Activated CD4-positive, alpha-beta T cell treated with anti-CD3 and anti-CD28 coated beads, Interleukin-2, amount 50 U/mL, for 4 hours (primary cell): ENCODE measurements at places on chromosomes 1 and 21.
A peak's percentile ranks its signal among the peaks of the same experiment; 100 is the strongest.

- peak; percentile 31 for DNase-seq
Measured at GRCh38 chr1:229271448-229272159, 693 bp downstream of the RAB4A start.

DNA sequence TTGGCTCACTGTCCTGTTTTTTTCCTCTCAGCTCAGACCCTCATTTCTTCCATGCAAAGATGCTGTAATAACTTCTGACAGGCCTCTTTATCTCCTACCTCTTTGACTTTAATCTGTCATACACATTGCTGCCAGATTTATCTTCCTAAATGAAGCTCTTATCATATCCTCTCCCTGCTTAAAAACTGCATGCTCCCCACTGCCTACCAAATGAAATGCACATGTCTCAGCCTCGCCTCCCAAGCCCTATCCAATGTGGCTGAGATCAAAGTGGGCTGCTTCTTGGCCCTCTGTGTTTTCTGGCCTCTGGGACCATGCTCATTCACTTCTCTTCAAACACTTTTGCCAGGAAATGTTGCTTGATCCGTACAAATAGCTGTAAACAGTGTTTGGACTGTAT, 38.3 kb downstream of the IRF2BP2 start:
- no peak for DNase-seq

DNA sequence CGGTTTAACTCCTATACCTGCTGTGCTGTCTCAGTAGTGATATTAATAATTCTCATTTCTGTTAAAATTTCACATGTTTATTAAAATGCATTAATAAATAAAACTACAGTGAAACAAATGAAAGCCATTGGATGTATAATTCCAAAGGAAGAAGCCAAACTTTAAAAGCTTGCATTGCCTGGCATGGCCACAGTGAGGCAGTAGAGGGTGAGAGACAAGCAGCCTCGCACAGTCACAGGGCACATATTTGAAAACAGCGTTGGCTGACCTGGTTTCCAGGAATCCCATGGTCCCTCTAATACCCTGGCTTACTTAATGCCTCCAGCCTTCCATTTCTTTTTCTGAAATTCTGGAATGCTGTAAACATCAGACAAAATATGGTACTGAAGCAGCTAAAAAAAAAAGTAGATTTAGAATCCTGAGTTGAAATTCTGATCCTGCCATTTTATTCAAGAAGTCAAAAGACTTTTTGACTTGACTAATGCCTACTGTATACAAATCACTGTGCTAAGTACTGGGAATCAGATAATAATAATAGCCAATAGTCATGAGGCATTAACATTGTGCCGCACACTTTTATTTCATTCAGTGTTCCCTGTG, 6.7 kb upstream of the RNASEL start:
- DNase-seq = peak; percentile 66

GRCh38 chr1:160548960-160549664, 26.1 kb upstream of the SLAMF6 start:
- no peak for DNase-seq

DNA sequence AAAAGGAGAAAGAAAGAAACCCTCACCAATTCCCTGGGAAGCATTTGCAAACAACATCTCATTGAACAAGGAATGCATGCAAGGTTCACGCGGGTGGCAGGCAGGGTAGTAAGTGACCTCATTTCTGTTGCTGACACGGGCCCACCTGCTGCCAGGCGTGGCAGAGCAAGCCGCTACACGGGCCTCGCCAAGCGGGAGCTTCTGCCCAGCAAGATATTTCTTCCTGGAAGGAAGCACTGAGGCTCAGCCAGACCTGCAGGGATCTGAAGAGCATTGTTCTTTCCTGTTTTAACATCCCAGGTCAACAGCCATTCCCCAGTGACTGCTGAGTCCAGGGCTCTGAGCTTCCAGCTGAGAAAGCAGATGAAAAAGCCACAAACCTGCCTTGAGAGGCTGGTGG, 91.9 kb upstream of the IGSF21 start:
- no peak for DNase-seq

GRCh38 chr1:29256979-29257804, 20.9 kb downstream of the PTPRU start:
- no peak for DNase-seq

DNA sequence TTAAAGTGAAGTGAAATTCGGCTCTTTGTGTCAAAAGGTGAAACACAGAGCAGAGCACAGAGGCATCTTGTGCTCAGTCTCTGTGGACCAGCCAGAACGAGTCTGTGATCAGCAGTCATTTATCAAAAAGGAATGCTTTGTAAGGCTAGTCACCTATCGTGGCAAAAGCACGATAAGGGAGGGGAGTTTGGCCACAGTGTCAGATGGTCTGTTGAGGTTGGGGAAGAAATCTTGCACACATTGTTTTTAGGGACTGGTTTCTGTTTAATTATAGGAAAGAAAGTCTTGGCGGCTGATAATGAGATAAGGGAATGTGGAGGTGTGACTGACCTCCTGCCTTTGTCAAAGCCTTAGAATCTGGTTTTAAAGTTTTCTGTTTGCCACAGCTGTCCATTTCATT, 58.2 kb upstream of the KIAA1614 start:
- DNase-seq = no peak

GRCh38 chr1:240306673-240307072, 215.0 kb downstream of the FMN2 start:
- DNase-seq = no peak

DNA sequence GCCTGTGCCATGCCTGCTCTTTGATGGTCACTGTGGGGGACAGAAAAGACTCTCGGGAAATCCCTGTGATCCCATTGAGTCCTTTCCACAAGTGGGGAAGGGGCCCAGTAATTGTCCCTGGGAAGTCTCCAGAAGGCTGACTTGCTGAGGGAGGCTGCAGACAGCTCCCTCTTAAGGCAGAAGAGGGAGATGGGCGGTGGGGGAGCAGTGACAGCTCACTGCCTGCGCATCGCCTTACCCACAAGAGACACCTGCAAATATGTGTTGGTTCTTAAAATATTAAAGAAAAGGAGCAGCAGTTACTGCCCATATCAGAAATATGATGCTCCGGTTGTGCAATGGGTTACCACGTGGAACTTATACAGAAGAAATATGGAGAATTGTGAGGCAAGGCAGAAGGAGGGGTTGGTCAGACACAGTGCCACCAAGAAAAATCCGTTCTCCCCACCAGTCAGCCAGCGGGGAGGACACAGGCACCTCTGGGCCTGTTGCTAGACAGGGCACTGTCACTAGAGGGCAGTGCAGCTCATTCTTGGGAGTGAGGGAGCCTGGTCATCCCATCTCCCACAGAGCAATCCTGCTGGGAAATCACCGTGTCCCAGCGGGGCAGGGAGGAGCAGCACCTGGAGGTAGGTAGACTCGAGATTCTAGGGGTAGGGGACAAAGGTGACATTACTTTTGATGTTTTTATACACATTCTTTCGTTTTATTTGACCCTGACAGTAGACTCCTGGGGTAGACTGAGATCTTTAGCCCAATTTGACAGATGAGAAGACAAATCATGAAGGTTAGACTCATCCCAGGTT, 6.9 kb upstream of the CAMK1G start:
- peak; percentile 64 for DNase-seq

- no peak for DNase-seq
Measured at GRCh38 chr1:201455098-201455497, 13.9 kb downstream of the PHLDA3 start.

DNA sequence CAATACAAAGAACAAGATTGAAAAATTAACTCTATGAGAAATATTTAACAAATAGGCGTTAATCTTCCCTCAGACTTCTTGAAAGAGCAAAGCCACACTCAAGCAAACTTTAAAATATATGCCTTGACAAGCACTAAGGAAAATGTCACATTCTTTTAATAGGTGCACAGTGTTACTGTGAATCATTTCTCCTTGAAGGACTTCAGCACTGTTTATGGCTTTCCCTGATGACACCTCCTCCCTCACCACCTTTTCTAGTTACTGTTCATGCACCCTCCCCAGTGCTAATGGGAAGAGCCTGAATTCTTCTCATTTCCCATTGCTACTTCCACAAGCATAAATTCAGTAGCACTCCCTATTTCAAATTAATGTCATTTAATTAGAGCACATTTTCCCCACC, 299.5 kb upstream of the RRP15 start:
- DNase-seq = no peak

- peak; percentile 49 for DNase-seq
Measured at GRCh38 chr21:25881524-25882376, 147.0 kb downstream of the GABPA start.

- no peak for DNase-seq
Measured at GRCh38 chr1:193033610-193034009, 25.6 kb downstream of the UCHL5 start.

- DNase-seq = peak; percentile 8
Measured at GRCh38 chr1:15272009-15272781, 25.2 kb downstream of the FHAD1 start.

- no peak for DNase-seq
Measured at GRCh38 chr1:239438891-239439290, 52.5 kb downstream of the CHRM3 start.

GRCh38 chr1:231643071-231643934, 16.7 kb downstream of the DISC1 start:
- no peak for DNase-seq

- no peak for DNase-seq
Measured at GRCh38 chr1:164515231-164515630, 43.8 kb upstream of the PBX1 start.

GRCh38 chr1:78377356-78377928, 113.3 kb upstream of the PTGFR start:
- no peak for DNase-seq

GRCh38 chr1:196105901-196106300, 502.3 kb downstream of the KCNT2 start:
- no peak for DNase-seq

- DNase-seq = no peak
Measured at GRCh38 chr1:235558621-235559169, 54.4 kb upstream of the B3GALNT2 start.

- DNase-seq = no peak
Measured at GRCh38 chr21:46560568-46561444, 44.1 kb downstream of the S100B start.

DNA sequence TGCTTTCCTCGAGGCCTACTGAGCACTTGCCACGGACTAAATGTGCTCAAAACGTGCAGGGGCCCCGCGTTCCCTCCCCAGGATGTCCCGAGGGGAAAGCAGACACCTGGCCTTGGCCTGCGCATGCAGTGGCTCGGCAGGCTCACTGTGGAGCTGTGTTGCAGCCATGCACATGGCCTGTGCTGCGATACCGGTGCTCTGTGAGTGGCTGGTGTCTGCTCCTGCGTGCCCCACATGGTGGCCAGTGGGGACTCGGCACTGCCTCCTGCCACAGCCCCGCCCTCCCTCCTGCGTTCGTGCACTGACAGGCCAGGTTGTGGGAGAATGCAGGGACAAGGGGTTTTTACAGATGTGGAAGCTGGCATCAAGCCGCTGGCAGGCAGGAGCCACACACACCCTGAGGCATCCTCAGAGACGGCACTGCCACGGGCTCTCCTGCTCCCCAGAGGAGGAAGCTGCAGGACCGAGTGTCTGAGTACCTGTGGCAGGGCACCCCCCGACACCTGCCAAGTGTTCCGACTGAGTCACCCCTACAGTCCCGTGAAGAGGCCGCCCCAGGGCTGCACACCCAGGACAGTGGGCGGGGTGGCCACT, 16.9 kb upstream of the PTTG1IP start:
- DNase-seq = no peak

- DNase-seq = no peak
Measured at GRCh38 chr1:18021242-18021641, 86.4 kb upstream of the IGSF21 start.

DNA sequence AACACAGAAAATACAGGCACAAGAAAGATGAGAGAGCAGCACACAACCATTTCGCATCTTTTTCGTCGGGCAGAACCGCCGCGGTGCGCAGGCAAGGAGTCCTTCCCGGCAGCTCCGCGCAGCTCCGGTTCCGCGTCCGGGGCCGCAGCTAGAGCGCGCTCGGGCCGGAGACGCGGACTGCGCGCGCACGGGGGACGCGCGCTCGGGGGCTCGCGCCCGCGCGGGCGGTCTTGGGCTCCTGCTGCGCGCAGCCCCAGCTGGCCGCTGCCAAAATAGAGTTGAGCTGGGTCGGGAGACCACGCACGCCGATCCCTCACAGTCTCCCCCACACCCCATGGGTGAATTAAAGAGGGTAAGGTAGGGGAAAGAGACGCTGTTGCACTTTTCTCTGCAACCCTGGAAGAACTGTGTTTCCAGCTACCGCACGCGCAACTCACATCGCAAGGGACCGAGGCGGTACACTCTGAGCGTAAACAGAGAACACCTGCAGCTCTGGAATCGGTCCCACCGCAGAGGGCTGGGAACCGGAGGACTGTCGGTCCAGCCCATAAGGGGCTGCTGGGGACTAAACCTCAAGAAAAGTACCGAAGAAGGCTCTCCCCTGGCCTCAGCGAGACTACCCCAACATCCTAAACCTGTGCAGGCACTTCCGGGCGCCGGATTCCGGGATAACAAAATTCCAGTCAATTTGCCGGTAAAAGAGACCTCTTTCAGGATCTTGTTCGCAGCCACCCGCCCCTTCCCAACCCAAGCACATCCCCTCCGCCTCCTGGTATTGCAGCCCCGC, 1.7 kb downstream of the NR5A2 start:
- no peak for DNase-seq

- DNase-seq = no peak
Measured at GRCh38 chr1:167227934-167228378, 7.3 kb downstream of the POU2F1 start.

- no peak for DNase-seq
Measured at GRCh38 chr1:174301295-174302077, 142.2 kb downstream of the RABGAP1L start.
